MCF 10A (cell line): ENCODE measurements at places on chromosomes 13 and 19.

DNA sequence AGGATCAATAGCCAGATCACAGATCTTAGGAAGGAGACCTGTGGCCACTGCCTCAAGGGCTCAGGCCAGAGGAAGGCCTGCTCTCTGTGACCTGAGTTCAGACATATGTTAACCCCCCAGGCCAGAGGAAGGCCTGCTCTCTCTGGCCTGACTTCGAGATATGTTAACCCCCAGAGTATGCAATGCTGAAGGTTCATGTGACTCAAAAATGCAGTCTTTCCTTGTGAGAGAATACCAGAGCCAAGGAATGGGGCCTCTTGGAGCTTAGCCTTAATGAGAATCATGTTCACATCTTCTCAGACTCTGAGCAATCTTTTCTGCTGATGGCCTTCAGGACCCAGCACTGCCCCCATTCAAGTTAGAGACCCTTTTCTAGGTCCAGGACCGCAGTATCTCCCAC is 36.7 kb downstream of the MBNL2 start:
- DNase-seq, result no peak

DNA sequence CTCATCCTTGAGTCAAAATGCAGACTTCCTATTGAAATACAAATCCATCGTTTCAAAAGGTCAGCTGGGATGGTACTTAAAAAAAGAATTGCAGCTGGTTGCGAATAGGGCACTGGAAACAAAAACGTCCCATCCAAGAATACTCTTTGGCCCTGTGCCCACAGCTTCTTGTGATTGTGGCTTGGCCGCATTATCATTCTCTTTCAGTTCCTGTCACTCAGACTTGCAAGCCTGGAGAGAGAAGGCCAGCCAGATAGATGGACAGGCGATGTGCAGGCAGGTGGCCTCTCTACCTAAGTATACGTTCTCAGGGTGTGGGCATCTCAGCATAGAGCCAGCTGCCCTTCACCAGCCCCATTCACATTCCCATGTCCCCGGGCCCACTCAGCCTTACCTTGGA is 208.5 kb upstream of the ZNF536 start:
- no peak for DNase-seq

DNA sequence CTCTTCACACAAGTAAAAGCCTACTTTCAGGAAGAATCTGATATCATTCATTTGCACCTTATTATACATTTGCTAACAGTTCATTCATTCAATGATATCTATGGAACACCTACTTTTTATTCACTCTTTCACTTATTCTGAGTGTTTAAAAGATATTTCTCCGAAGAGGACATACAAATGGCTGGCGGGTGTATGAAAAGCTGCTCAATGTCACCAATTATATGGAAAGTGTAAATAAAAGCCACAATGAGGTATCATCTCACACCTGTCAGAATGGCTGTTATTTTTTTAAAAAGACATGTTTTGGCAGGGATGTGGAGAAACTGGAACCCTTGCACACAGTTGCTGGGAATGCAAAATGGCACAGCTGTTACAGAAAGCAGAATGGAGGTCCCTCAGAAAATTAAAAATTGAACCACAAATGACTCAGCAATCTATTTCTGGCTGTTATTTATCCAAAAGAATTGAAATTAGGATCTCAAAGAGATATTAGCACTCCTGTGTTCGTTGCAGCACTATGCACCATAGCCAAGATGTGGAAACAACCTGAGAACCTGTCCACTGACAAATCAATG is 127.6 kb upstream of the IRS2 start:
- DNase-seq, result no peak

- DNase-seq, result no peak
Observed at GRCh38 chr13:84571264-84571663, 689.0 kb upstream of the SLITRK1 start.

DNA sequence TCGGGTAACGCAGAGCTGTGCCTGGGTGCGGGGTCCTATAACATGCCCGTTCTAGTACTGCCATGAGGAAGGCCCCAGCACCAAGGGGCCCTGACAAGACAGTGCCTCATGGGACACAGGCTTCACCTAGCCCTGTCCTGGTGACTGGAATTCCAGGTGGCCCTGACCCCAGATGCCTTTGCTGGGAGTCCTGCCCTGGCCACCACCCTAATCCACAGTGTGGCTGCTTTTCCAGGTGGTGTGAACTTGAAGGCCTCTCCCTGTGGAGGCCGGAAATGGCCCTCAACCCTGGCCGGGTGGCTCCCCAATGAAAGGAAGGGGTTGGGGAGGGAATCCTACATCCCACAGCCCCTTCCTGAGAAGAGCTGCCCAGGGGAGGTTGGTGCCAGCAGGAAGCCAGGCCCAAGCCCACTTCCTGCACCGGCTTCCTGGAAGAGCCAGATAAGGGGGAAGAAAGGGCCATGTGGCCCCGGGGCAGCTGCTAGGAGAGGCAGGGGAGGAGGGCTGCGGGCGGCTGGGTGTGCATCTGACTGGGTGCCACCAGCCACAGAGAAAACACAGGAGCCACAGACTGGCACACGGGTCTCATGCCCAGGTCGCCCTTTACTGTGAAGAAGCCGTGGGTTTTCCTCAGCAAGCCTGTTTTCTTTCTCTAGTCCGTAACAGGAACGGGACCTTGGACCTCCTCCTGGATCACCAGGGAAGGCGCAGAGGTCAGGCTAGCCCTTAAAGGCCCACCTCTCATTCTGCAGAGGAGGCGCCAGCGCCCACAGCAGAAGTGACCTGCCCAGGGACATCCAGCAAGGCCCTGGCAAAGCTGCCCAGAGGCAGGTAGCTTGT is 4.7 kb downstream of the LSM4 start:
- DNase-seq, result no peak

DNA sequence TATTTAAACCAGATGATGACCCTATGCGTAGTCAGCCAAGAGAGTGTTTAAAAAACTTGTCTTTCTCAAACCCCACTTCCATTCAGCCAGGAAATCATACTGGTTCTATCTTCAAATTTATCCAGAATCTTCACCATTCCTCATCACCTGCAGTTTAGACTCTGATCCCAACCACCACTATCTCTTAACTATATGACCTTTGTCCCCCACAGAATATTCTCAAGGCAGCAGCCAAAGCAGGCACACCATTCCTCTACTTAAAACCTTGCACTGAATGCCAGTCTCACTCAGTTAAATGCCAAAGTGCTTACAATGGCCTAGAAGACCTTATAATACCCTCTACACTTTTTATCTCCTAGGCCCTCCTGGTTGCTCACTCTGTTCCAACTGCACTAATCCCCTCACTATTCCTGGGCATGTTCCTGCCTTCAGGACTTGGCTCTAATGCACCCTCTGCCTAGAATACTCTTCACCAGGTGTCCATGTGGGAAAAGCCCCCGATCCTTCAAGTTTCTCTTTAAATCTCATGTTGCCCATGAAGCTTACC is 10.1 kb downstream of the SUCLA2 start:
- DNase-seq, result no peak

DNA sequence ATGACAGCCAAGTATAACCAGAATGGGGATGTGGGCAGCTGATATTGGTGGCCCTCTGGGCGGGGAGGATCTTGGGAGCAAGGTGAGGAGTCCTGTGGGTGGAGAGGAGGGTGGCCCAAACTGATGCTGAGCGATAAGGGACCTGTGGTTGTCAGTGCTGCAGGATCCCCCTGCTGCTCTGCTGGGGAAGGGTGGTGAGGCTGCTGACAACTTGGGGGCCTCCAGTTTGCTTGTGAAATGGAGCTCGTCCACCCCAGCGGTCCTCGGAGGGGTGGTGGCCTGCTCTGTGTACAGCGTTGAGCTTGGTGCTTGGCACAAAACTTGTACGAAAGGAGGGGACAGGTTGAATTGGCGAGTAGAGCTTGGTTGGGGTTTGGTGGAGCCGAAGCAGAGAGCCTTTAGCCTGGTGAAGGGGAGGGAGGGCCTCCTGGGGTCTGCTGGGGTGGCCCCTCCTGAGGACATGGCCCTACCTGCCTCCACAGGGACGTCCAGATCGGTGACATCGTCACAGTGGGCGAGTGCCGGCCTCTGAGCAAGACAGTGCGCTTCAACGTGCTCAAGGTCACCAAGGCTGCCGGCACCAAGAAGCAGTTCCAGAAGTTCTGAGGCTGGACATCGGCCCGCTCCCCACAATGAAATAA is 2.9 kb downstream of the RPS11 start:
- DNase-seq, result no peak

DNA sequence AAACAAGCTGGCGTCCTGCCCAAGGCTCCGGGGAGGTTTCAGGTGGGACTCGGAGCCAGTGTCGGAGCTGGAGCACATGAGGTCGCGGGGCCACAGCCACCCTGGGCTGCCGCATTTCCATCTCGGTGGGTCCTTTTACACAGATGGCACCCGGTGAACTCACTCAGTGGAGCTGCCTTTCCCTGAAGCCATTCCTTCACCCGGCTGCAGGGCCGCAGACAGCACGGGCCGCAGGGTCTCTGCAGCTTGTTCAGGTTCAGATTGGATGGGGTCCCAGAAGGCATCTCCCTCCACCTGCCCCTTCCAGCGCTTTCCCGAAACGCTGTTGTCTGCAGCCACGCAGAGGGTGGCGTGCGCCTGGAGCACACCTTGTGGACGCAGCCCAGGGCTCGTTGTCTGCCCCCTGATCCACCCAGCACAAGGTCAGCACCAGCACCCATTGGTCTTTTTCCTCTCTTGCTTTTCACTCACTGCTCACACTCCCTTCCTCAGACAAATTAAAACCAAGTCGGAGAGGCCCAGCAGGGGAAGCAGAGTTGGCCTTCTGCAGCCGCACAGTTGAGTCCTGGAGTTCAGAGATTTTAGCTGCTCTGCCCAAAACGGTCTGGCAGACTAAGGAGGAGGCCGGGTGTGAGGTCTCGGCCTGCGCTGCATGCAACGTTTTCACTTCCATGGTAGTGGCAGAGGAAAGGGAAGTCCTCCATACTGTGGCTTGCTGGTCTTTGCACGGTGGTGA is 18.1 kb downstream of the MCF2L start:
- DNase-seq, result no peak

- peak; percentile 5 for DNase-seq
Observed at GRCh38 chr19:35585848-35586247, at the start of gene PMIS2. PMIS2 (plus strand) TSS chr19:35586173; CDS start chr19:35586260, 87 bp downstream.

DNA sequence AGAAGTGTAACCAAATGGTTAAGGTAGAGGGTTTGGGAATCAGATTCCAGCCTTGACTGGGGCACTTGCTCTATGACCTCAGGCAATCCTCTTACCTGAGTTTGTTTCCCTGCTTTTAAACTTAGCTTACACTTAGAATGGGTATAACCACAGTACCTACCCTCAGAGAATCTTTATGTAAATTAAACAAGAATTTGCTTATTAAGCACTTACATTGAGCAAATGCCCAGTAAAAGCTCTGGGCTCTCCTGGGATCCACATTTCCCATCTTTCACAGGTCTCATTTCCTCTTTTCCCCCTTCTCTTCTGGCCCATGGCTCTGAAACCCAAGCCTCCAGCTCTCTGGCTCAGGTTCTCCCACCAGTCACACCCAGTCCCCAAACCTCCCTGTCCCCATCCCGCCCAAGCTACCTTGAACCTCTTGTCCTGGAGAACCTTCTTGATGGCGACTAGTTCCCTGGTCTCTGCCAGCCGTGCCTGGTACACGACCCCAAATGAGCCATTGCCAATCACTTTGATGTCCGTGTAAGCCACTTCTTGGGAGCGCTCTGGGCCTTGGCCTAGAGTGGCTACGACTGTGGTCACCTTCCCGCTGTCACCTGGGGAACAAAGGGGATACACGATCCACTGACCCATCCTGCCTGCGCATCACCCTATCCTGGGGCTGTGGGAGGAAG is 2.7 kb downstream of the GSK3A start:
- no peak for DNase-seq

DNA sequence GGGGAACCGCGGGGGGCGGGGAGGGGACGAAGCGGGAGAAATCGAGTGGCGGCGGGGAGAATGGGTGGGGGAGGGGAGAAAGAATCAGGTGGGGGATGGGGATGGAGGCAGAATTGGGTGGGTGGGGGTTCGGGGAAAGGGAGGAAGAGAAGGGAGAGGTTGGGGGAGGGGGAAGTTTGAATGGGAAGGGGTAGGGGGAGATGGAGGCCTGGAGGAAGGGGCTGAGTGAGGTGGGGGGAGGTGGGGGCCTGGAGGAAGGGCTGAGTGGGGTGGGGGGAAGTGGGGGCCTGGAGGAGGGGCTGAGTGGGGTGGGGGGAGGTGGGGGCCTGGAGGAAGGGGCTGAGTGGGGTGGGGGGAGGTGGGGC is 403 bp upstream of the ADAMTS10 start:
- no peak for DNase-seq

- peak; percentile 54 for DNase-seq
Observed at GRCh38 chr13:112931028-112931934, 37.7 kb upstream of the MCF2L start.

GRCh38 chr13:78610381-78610883 is 7.1 kb upstream of the POU4F1 start:
- peak; percentile 65 for DNase-seq

DNA sequence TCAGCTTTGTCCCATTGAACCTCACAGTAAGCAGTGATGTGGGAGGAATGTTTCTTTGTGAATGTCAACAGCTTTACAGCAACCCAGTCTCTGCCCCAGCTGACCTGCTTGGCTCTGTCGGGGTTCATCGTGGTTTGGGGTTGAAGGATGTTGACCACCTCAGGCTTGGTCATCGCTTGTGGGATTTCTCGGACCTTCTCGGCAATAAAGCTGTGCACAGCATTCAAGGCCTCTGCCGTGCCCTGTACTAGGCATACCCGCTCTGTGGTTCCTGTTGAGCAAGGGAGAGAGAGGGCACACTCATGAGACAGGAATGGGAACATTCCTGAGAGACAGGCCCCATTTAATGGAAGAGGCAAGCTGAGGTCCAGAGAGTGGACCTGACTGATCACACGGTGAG is 20.0 kb downstream of the NOVA2 start:
- DNase-seq, result peak; percentile 10

- DNase-seq, result no peak
Observed at GRCh38 chr13:111530137-111530870, 209.9 kb downstream of the TEX29 start.

DNA sequence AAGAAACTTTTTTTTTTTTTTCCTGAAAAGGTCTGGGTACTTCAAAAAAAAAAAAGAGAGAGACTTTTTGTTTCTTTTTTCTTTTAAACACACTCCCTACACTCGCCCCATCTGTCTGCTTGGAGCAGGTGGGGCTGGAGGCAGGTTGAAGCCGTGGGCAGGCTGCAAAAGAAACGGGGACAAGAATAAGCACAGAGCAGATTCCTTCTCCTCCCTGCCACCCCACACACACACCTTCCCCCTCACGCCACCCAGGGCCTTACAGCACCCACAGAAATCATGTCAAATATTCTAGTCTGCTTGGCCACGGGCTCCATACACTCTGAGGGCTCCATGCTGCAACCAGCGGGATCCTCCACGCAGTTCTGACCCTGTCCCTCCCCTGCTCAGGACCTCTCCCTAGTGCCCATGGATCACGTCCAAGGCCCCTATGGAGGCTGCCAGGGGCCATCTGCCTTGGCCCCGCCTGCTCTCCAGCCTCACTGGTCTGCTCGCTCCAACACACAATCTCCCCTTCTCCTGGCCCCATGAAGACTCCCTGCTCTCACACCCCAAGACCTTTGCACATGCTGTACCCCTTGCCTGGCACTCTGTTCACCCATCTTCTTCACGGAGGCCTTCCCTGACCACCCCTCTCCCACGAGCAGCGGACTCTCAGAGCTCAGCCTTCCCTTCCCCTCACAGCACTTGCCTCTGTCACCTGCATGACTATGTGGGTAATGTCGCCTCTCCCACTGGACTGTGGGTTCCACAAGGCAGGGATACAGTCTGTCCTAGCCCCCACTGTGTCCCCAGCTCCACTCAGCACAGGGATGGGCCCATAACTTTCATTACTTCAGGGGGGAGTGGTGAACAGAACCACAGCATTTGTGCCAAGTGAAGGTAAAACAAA is 11.4 kb downstream of the AKT2 start:
- DNase-seq, result no peak
